ENCODE measurements at places on chromosomes 12 and 14.
A peak's percentile ranks its signal among the peaks of the same experiment; 100 is the strongest.

- no peak for DNase-seq
These were observed 109.1 kb downstream of the SEC23A start for GRCh38 chr14:38993981-38994380.

DNA sequence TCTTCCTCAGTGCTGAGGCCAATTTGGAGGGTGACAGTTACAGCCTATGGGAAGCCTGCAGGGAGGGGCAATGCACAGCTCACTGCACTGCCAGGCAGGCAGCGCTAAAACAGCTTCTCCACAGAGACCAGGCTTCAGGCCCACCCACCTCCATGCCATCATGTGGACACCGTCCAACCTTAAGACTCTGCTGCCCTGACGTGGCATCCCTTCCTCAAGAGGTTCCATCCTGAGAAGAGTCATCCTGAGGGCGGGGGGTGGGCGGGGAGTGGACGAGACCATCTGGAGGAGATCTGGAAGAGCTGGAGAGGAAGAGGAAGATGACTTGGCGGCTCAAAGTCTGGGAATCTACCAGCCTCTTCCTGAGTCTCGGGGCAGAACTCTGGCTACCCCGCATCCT is 8.4 kb upstream of the ACVRL1 start:
- DNase-seq: no peak

- no peak for DNase-seq
These were observed 75.3 kb upstream of the C14orf180 start for GRCh38 chr14:104504172-104504735.

GRCh38 chr12:85016413-85016812 is 19.7 kb downstream of the TSPAN19 start:
- DNase-seq: no peak

- DNase-seq: no peak
These were observed 217.9 kb upstream of the BTG1 start for GRCh38 chr12:92363295-92364146.

GRCh38 chr12:40181490-40181889 is 43.3 kb upstream of the LRRK2 start:
- no peak for DNase-seq

- DNase-seq: no peak
These were observed 891 bp downstream of the SPRYD4 start for GRCh38 chr12:56469007-56469930.

- no peak for DNase-seq
These were observed 797 bp downstream of the UNG start for GRCh38 chr12:109098183-109098604.

DNA sequence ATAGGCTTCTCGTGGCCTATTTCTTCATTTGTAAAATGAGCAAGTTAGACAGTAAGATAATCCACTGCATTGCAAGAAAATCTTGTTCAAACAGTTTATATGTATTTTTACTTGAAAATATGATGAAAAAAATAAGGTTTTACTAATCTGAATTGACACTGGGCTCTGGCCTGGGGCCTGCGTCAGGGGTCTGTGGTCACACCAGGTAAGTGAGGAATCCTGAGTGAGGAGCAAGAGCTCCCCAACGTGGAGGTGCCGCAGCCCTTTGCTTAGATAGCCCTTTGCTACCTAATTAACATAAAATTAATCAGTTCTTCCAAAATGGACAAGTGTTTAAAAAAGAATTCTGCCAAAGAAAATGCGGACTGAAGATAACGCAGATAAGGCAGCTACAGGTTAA is 39.1 kb upstream of the STAB2 start:
- DNase-seq: peak; percentile 66

DNA sequence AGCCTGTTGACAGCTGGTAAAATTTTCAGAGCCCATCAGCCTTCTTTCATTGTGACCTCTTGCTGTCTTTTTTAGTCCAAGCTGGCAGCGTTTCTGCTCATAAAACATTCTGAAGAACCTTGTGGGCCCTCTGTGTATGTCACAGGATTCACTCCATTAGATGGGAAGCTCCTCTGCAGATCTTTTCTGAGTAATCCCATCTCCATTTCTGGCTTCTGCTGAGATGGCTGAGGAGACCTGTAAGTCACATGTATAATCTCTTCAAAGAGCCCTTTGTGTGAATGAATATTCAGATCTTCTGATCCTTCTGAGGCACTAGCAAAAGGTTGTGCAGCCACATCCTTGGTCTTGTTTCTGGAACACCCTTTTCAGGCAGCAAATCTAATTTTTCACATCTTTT is 2.8 kb downstream of the RXYLT1 start:
- no peak for DNase-seq

- DNase-seq: peak; percentile 7
These were observed 527.3 kb upstream of the CCDC196 start for GRCh38 chr14:65958664-65959562.

- no peak for DNase-seq
These were observed 55.7 kb downstream of the WDR20 start for GRCh38 chr14:102195446-102195845.

- no peak for DNase-seq
These were observed 67.3 kb upstream of the VRK1 start for GRCh38 chr14:96729889-96730288.

DNA sequence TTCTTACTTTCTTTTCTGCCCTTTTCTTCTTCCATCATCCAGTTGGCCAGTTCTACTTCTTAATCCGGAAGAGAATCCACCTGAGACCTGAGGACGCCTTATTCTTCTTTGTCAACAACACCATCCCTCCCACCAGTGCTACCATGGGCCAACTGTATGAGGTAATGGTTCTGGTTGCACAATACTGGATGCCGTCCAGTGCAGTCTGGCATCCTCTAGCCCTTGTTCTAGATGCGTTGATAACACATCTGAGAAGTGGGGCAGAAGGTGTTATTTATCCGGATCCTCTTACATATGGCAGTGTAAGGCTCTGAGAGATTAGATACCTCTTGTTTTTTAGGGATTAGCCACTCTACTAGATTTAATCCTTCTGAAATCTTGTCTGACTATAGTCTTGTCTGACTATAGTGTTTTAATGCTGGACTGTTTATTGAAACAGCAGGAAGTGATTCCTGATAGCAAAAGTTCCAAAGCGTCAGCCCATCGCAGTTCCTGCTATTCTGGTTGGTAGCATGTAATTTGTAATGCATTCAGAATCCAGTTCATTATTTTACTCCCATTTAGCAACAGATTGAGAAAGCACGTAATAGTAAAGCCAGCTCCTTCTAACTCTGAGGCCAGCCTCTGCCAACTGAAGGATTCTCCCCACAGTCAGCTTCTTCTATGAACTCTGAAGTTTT is 7.9 kb downstream of the GABARAPL1 start:
- no peak for DNase-seq

DNA sequence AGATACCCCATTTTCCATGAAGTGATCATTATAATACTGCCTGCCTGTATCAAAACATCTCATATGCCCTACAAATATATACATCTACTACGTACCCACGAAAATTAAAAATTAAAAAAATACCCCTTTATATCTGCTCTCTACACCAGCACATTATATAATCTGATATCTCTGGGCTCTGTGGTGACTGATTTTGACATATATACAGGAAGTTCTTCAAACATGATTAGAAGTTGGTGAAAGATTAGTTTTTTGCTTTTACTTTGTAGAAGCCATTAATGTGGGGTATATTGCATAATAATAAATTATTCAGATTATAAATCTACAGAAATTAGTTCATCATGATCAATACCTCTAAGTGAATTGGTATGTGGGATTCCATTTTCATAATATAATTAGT is 126.7 kb upstream of the MDM1 start:
- no peak for DNase-seq

- no peak for DNase-seq
These were observed 297.1 kb downstream of the PDZRN4 start for GRCh38 chr12:41485203-41485602.

DNA sequence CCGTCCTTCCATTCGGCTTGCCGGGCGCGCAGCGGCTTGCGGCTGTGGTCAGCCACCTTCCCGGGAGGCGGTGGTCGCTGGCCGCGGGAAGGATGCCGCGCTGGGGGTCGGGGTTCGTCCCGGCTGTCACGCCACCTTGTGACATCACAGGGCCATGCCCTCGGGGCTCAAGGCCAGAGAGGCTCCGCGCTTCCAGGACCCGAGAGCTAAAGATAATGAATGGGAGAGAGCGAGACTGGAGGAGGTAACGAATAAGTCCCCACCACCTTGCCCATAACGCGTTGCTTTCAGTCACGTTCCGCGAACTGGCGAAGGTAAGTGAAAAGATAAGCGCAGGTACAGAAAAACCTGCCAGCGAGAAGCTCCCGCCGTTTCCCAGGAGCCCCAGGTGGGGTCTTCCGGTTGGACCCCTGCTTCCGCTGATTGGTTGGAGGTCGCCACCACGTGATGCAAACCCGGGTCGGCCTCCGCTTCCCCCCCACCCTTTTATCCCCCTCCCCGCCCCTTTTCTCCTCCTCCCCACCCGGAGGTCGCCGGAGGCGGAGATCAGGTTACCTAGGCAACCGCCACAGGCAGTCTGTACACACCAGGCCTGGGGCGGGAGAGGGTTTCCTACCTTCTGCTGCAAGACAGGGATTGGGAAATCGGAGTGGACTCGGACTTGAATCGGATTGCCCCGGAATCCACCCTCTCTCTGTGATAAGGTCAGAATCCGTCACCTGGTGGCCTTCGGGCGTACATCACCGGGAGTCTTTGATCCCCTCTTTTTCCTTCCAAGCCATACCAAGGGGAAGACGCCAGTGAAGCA is at the start of gene LRRC9:
Gene LRRC9 (plus strand): TSS at position 575 of the 808 bp plus-strand sequence.
- DNase-seq: peak; percentile 83

GRCh38 chr12:57146961-57147944 is at the start of gene LRP1-AS:
LRP1-AS (minus strand) TSS chr12:57147619.
- no peak for DNase-seq

- no peak for DNase-seq
These were observed 175.7 kb downstream of the C12orf50 start for GRCh38 chr12:87853448-87854003.

DNA sequence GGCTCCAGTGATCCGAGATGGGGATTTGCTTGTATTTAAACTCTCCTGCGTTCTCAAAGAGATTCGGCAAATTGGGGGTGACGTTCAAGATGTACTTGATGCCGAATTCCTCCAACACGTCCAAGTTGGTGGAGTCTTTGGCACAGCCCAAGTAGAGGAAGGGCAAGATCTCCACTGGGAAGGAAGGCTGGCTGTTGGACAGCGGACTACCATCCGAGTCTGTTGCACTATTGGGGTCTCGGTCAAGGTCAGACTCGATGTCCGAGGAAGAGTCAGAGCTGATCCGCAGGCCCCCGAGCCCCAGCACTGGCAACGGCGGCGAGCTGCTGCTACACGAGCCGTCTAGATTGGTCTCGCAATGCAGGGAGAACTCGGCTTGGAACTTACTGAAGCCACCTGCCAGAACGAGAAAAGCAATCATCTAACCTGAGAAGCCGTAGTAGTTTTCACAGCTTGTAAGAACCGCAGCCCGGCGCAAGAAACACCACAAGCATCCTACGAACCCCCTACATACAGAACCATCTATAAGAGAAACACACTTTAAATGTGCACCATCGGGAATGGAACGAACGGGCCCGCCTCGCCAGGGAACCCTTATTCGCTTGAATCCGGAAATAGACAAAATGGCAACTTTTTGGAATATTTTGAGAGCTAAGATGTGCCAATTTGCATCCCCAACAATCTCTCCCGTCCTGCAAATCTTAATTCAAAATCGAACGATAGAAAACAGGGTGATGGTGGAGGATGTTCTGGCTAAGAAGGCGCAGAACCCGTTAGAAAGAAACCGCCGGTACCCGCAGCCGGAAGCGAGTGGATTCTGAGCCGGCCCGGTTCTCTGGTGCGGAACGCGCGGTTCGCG is 1.4 kb downstream of the DUSP6 start:
- DNase-seq: no peak

- DNase-seq: no peak
These were observed 40.4 kb downstream of the MMAB start for GRCh38 chr12:109532721-109533486.

DNA sequence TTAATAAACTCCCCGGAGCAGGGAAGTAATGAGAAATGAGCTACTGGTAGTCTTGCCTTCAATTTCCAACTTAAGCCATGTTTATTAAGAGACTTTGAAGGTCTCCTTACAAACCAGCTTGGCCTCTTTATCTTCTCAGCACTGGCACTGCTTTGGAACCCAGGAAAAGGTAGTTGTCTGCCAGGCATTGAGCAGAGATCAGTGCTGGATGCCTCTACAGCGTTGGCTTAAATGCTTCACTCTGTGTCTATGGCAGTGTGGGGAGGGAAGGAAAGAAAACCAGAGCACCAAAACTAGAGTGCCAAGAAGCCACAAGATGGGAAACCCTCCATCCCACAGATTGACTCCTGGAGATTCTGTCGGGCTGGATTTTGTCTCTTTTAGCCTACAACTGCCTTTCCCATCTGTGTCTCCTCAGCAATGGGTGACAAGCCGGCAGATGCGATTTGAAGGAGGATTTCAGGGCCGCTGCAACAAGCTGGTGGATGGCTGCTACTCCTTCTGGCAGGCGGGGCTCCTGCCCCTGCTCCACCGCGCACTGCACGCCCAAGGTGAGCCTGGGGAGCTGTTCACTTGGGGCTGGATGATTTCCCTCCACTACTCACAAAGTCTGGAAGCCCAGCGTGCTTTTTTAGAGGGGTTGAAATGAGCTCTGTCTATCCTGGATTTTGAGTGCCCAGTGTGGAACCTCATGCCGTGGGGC is 57.3 kb downstream of the FNTB start:
- DNase-seq: no peak

DNA sequence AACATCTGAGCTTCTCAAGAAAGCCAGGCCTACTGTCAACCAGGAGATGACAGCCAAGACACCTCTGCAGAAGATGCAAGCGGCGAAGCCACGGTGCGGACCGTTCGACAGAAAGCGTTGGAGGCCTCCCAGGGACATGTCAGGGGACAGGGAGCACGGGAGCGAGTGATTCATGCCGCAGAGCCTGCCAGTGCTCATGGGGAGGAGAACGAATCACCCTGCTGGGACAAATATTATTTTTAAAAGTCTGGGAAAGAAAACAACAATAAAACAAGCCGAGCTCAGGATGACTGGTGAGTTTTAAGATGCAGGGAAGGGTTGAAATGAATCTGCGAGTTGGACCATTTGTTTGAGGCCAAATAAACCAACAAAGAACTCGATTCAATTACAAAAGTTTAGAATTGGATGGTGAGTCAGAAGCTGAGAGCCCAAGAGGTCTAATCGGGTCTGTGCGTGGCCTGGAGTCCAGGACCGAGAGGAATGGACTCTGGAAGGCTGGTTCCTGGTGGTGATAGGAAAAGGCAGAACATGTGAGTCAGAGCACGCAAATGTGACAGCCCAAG is 91.0 kb downstream of the RBM19 start:
- DNase-seq: no peak

DNA sequence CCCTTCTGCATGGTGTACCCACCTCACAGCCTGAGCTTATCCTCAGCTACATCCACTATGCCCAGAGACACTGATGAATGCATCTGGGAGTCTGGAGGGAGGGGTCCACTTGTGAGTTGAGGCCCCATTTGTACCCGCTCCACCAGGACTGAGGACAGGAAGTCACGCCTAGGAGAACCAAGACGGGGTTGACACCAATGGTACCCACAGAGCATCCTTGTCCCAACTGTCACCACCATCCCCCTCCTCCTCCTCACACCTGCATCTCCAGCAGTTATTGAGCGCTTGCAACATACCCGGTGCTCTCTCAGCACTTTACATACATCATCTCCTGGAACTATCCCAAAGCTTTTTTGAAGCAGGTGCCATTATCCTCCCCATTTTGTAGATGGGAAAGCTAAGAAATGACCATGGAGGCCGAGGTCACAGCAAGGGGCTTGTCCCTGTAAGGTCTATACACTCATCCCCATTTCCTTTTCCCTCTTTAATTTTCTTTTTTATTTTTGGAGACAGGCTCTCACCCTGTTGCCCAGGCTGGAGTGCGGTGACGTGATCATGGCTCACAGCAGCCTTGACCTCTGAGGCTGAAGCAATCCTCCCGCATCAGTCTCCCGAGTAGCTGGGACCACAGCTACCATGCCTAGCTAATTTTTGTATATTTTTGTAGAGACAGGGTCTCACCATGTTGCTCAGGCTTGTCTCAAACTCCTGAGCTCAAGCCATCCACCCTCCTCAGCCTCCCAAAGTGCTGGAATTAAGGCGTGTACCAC is 31.7 kb downstream of the DGLUCY start:
- DNase-seq: no peak

Measured in NCI-H1930 (cell line).